ENCODE measurements at places on chromosomes 7 and 10.

GRCh38 chr10:125976960-125977605 lies 80.7 kb downstream of the FANK1 start:
- no peak for DNase-seq

GRCh38 chr10:58919927-58920654 lies 256.4 kb upstream of the PHYHIPL start:
- DNase-seq: no peak

DNA sequence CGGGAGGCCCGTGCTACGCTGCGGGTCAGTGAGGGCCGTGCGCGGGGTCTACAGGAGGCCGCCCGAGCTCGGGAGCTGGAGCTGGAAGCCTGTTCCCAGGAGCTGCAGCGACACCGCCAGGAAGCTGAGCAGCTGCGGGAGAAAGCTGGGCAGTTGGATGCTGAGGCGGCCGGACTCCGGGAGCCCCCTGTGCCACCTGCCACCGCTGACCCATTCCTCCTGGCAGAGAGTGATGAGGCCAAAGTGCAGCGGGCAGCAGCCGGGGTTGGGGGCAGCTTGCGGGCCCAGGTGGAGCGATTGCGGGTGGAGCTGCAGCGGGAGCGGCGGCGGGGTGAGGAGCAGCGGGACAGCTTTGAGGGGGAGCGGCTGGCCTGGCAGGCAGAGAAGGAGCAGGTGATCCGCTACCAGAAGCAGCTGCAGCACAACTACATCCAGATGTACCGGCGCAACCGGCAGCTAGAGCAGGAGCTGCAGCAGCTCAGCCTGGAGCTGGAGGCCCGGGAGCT lies 7.0 kb downstream of the LZTS2 start:
- no peak for DNase-seq

- DNase-seq: no peak
These were observed 304.5 kb upstream of the FZD8 start for GRCh38 chr10:35946556-35946955.

GRCh38 chr7:120337308-120337907 lies 64.4 kb downstream of the KCND2 start:
- DNase-seq: no peak

DNA sequence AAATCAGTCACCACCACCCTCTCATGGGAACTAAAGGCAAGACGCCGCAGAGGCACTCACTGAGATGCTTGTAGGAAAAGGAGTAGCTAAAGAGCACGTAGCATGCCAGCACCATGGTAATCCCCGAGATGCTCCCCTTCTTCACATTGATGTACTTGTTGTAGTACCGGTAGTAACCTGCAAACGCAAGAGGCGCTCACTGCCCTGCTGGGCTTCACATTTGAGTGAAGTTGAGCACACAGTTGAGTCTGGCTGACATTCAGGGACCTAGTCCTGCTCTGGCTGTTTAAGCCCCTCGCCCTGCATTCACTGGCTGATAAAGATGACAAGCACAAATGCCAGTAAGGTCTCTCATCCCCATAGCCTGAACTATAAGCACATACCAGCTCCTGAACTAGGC lies 6.9 kb downstream of the ATP5MF start:
- DNase-seq: peak; percentile 42

DNA sequence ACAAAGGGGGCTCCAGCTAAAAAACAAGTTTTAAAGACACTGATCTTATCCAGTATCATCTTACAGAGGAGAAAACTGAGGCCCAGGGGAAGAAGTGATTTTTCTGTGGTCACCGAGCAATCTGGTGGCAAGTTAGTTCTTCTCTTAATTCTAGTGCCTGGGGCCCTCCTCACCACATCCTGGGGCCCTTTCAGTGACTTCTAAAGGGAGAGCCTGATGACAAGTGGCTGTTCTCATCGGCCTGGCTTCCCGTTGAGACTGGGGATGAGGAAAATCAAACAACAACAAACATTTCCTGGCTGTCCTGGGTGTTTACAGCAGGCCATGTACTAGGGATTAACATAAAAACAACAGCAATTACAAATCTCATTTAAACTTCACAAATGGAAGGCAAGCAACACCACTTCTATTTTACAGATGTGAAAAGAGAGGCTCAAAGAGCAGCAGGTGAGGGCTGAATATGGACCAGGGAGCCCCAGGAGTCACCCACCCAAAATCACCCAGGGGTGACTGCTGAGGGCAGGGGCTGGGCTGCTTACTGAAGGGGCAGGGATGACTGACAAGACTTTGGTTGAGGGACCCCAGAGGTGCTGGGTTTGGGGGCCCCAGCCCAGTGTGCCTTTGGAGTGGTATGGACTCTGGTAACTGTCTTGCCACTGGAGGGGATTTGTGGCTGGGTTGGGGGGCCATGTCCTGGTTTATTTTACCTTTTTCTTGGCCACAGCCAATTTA lies 24.7 kb upstream of the MTPAP start:
- DNase-seq: peak; percentile 42

- no peak for DNase-seq
These were observed 19.8 kb upstream of the SLC29A3 start for GRCh38 chr10:71299071-71299785.

DNA sequence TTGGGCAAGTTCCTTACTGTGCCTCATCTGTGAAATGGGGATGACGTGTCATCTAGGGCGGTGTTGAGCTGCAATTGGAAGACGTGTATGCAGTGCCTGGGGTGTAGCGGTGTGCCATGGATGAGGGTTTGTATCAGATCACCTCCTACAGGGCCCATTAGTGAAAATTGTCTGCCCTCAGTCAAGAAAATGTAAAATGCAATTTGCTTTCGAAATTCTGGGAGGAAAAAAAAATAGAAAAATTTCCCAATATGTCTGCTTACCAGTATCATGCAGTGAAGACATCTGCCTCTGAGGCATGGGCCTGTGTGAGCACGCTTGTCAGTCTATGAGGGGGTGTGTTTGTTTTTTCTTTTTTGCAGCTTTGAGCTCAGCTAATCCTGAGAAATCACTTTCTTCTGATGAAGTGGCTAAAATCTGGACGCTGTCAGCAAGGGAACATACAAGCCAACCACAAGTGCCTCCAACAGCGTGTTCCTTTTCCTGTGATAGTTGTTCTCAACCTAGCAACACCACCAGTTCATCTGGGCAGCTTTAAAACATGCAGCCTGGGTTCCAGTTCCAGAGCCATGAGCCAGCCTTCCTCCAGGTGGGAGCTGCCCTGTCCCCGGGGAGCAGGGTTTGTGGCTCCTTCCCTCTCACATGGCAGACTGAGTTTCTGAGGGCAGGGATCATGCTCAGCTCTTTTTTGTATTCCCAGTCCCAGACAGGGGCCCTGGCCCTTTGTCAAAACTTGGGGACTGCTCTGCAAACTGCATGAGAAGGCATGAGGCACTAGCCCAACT lies 10.3 kb downstream of the FAM241B start:
- no peak for DNase-seq

- no peak for DNase-seq
These were observed 1.6 kb downstream of the CDNF start for GRCh38 chr10:14836208-14836607.

- DNase-seq: no peak
These were observed 243.4 kb upstream of the PPP2R2D start for GRCh38 chr10:131657318-131657984.

DNA sequence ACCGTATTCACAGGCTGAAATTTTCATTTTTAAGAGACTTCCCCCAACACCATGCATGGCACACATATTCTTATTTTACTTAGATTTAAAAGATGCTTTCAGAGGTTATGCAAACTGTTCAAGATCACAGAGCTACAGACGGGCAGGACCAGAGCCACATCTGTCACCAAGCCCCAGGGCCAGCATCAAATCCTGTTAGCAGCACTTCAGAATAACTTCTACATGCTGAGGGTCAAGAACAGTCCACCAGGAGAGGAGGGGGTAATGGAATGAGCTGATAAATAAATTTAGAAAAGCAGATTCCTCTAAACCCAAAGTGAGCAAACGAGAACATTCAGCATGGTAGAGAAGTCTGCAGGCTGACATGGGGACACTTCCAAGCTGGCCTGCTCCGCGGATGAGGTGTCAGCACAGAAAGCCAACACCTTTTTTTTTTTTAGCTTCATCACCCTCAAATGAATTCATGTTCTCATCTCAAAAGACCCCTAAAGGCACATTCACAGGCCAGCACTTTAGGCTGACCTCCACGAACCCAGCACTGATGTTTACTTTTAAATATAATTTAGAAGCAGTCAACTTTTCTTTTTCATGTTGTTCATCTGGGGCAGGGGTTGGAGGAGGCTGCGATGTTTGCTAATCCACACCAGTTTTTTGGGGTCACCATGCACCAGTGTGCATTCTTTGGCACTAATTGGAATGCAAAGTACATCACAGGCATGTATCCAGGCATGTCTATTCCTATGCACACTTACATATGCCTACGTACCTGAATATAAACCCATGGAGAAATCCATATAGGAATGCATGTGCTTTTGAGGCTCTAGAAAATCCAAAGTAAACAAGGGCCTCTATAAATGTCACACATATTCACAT lies 249.0 kb downstream of the TNS3 start:
- no peak for DNase-seq

DNA sequence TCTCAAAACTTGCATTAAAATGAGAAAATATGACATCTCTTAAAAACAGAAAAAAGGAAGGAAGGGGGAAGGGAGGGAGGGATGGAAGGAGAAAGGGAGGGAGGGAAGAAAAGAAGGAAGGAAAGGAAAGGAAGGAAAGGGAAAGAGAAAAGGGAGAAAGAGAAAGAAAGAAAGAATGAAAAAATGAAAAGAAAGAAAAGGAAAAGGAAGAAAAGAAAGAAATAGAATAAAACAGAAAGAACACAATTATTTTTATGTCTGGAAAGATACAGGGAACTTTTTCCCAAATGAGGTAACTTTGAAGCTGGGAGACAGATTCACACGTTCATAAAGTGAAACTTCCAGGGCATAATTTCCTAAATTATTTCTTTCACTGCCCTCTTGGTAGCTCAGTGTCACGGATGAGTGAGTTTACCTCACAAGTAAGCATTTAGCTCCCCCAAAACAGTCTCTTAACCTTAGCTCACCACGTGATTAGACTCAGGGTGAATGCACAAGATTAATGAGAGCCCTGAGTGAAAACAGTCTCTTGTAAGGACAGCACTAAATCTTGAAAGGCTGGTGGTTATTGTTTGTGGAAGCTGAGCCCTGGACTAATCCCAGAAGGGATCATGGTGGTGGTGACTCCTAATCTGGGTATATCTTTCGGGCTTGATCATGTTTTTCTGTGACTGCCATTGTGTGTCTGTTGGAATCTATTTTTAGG lies 74.1 kb upstream of the HDAC9 start:
- DNase-seq: no peak

GRCh38 chr7:149669121-149669818 lies 104.1 kb downstream of the ZNF467 start:
- DNase-seq: peak; percentile 13

DNA sequence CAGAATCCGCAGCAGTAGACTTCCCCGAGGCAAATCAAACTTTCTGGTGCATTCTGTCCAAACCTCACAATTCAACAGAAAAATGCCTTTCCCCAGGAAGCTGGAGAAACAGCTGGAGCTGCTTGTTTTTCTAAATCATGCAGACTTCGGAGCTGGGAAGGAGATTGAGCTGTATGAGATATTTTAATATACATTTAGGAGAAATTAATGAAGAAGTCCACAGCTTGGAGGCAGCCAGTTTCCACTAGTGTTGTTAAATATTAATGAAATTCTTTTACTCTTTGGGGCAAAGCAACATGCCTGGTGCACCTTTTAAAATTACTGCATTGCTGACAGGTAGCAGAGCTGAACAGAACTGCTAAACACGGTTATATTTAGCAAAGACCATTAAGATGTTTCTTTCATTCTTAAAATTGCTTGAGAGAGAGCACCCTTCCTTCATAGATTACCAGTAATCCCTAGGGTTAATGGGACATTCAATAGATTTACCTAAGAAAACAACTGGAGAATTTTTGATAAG lies 566.4 kb downstream of the SORCS3 start:
- no peak for DNase-seq

- DNase-seq: no peak
These were observed 15.2 kb downstream of the PDGFA start for GRCh38 chr7:504221-505111.

DNA sequence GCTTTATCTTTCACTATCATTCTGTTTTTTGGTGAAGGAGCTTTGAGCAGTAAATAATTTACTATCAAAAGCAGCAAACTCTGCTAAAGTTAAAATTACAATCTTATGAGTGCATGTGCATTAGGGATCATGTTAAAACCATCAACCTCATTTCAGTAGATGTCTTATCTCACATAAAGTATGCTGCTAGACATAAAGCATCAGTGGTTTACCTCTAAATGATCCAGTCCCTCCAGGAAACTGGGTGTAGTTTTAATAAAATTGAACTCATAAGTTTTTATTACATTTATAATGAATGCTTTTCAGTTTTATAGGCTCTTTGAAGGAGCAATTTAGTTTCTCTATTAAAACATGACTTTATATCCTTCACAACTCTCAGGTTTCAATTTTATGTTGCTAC lies 108.7 kb downstream of the LRRN3 start:
- DNase-seq: no peak

- DNase-seq: peak; percentile 72
These were observed 12.4 kb downstream of the CALY start for GRCh38 chr10:133324198-133324792.

- DNase-seq: no peak
These were observed 21.8 kb upstream of the SMNDC1 start for GRCh38 chr10:110326351-110327032.

DNA sequence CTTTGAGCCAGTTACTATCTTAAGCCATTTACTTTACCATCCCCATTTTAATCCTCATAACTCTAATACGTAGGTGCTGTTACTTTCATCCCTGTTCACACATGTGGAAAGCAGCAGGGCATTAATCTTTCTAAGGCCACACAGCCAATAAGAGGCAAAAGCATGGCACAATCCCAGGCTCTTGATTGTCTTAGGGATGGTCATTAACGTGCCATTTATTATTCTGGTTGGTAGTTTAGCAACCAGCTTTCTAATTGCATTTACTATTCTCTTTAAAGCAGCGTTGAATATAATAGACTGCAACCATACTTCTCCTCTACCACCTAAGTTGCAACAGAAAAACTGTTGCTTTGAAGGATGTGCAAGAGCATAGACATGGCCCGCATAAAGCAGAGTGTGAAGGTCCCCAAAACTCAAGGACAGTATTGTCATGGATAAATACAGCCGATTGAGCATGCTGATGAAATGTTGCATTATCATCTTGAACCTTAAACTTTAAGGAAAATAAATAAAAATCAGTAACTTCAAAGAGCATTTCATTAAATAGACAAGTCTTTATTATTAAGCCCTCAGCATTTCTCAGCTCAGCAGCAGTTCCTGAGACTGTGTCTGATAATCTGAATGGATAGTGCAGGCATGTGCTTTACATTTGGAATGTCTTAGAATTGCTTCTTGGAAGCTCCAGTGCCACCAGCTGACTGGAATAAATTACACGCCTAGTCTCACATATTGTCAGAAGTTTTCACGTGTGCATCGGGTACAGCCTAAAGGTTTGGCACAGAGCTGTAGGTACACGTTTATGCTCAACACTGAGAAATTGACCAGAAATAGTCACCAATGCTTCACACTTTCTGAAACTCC lies 467.1 kb downstream of the SDK1 start:
- no peak for DNase-seq
